ENCODE measurements at places on chromosomes 5 and 9. TPM values are rescaled to one million over a fixed set of nuclear protein-coding genes. Genes with fewer than 3 reads are reported as not detected.

SVEP1 gene
- not detected for total RNA-seq

RETREG1 gene
- 50.5 TPM for total RNA-seq

DNA sequence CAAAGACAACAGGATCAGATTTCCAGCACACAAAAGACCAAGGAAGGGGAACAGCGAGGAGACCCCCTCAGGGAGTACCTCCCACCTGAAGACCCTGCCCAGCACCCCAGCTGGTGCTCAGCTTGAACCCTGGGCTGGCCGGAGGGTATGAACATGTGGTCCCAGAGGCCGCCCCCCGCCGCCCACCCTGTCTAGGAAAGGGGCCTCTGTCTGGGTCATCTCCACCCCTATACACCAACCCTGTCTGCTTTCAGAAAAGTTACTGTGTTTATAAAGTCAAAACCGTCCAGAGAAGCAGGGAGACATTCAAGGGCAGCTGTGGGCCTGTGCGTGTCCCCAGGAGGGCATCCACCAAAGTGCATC, 72.2 kb downstream of the ADAMTS2 start:
- no peaks in the 10 kb centered on the region for H3K27me3 ChIP-seq
- no peak overlapping the region for H3K27ac ChIP-seq
- H3K36me3 ChIP-seq = no peaks in the 10 kb centered on the region

DNA sequence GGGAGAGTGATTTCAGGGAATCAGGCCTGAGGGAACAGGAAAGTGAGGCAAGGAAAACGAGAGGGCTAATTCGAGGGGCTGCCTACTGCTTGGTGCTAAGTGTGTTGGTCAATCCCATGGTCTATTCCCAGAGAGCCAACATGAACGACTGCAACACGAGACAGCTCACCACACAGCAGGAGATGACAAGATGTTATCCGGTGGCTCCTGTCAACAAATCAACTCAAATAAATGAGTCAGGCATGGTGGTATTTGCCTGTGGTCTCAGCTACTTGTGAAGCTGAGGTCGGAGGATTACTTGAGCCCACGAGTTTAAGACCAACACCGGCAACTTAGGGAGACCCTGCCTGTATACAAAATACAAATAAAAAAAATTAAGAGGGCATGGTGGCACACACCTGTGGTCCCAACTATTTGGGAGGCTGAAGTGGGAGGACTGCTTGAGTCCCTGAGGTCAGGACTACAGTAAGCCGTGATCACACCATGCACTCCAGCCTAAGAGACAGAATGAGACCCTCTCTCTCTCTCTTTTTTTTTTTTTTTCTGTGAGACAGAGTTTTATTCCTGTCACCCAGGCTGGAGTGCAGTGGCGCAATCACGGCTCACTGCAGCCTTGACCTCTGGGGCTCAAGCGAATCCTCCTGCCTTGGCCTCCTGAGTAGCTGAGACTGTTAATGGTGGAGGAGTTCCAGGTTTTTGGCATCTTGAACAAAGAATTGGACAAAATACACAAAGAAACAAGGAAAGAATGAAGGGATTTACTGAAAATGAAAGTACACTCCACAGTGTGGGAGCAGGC, 9.0 kb upstream of the FAF2 start:
- no peaks in the 10 kb centered on the region for H3K36me3 ChIP-seq
- DNase-seq = no peak
- H3K27me3 ChIP-seq = peaks cover 9% of the 10 kb centered on the region
- H3K27ac ChIP-seq = no peak overlapping the region

- H3K27me3 ChIP-seq = no peaks in the 10 kb centered on the region
- no peak overlapping the region for H3K27ac ChIP-seq
- peaks cover 8% of the 10 kb centered on the region for H3K36me3 ChIP-seq
These were observed 17.4 kb downstream of the UBTD2 start for GRCh38 chr5:172266071-172266675.

- no peaks in the 10 kb centered on the region for H3K4me1 ChIP-seq
- no peak overlapping the region for H3K4me3 ChIP-seq
- no peaks in the 10 kb centered on the region for H3K36me3 ChIP-seq
- no peak overlapping the region for H3K27ac ChIP-seq
- H3K27me3 ChIP-seq = peaks cover 6% of the 10 kb centered on the region
These were observed 49.6 kb upstream of the CCNG1 start for GRCh38 chr5:163387589-163388343.

DNA sequence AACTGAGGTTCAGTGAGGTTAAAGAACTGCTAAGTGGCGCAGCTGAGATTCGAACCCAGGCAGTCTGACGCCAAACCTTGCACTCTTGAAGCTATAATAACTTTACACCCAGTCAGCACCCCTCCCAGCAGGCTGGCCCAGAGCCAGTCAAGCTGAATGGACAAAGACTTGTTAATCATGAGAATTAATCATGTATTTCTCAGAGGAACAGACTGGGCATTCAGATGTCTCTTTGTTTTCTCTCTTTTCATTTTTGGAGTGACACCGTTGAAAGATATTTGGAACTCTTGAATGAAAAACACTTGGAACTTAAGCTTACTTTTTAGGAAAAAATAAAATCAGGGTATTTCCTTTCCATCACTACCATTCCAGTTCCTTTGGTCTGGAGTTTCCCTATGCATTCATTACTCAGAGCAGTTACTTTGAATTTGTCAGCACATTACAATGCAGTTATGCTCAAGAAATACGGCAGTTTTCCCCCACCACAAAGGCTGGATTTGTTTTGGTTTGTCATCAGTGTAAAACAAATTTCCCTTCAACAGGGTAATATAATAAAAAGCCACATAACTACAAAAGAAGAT, 22.6 kb upstream of the MAMDC2 start:
- H3K27me3 ChIP-seq = peaks cover 9% of the 10 kb centered on the region
- H3K4me1 ChIP-seq = no peaks in the 10 kb centered on the region
- H3K27ac ChIP-seq = no peak overlapping the region
- no peaks in the 10 kb centered on the region for H3K36me3 ChIP-seq
- no peak overlapping the region for H3K4me3 ChIP-seq
- no peak for DNase-seq

DNA sequence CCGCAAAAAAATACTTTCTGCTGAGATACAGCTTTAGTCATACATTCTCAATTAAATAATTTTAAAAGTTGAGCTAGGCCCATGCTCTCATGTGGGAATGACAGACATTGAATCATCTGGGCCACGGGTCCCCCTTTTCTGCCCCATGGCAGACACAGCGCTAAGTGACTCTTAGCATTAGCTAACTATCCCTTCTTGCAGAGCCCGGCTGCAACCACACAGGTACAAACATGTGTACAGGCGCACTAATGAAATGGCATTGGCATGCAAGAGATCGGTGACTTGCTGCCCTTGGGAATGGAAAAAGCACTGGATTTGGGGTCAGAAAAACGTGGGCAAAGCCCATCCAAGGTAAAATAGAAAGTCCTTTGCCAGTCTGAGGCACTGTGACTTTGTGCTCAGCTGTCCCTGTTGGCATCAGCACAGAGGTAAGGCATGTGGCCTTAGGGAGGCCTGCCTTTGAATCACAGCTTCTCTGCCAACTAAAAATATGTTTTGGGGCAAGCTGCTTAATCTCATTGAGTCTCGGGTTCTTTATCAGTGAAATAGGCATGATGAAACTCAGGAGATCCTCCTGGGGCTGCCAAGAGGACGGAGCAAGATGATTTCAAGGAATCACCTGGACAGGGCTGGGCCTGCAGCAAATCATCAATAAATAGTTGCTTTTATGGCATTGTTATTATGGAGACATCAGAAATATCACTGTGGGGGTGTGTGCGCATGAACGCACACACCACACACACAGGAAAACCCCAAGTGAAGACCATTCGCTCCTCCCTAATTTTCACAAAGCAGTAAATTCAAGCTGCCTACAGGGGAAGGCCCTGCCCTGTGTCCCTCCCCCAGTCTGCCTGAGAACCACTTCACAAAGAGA, 54.2 kb downstream of the WHRN start:
- peaks cover 20% of the 10 kb centered on the region for H3K4me1 ChIP-seq
- no peak for DNase-seq
- peaks cover 3% of the 10 kb centered on the region for H3K36me3 ChIP-seq
- no peak overlapping the region for H3K4me3 ChIP-seq
- no peak overlapping the region for H3K27ac ChIP-seq

GRCh38 chr9:83283528-83283927, 220.6 kb upstream of the RASEF start:
- no peaks in the 10 kb centered on the region for H3K27me3 ChIP-seq
- H3K4me3 ChIP-seq = no peak overlapping the region
- no peak overlapping the region for H3K27ac ChIP-seq
- H3K4me1 ChIP-seq = no peaks in the 10 kb centered on the region
- H3K36me3 ChIP-seq = no peaks in the 10 kb centered on the region
- DNase-seq = no peak

DNA sequence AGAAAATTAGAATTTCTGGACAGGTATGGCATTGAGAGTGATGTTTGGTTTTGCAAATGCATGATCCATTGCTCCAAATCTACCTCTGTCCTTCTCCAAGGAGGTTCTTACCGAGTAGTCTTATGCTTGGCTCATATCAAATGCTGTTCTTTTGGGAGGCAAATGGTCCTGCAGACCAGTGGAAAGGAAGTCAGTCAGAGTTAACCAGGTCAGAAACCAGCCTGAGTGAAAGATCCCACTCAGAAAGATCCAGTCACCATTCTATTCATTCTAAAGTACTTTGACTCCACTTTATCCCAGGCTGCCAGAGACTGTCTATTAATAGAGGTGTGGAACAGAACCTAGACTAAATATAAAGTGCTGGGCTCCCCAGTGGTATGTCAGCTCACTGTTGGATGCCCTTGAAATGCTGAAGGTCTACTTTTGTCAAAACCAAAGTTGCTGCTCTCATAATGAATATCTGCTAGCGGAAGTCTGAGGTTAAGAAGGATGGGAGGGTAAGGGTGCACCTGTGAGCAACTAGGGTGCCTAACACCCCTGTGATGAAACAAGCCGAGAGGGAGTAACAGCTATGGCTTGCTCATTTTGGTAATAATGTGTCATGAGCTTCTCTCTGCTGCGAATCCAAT, 302.2 kb downstream of the ZNF608 start:
- no peaks in the 10 kb centered on the region for H3K27me3 ChIP-seq
- DNase-seq = no peak
- no peak overlapping the region for H3K4me3 ChIP-seq
- H3K36me3 ChIP-seq = no peaks in the 10 kb centered on the region
- H3K27ac ChIP-seq = no peak overlapping the region

DNA sequence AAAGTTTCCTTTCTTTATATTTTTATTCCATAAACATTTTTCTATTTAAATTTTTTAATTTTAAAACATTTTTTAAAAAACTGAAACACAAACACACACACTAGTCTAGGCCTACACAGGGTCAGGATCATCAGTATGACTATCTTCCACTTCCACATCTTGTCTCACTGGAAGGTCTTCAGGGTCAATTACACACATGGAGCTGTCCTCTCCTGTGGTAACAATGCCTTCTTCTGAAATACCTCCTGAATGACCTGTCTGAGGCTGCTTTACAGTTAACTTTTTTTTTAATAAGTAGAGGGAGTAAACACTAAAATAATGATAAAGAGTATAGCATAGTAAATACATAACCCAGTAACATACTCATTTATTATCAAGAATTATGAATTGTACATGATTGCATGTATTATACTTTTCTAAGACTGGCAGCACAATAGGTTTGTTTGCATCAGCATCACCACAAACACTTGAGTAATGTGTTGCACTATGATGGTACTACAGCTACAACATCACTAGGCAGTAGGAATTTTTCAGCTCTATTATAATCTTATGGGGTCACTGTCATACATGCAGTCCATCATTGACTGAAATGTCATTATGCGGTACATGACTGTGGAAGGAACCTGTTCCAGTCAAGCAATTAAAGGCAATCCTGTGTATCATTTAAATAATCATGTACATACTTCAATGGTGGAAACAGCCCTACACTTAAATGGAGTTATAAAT, 17.4 kb upstream of the CEP120 start:
- no peak for DNase-seq
- H3K36me3 ChIP-seq = no peaks in the 10 kb centered on the region
- H3K27ac ChIP-seq = no peak overlapping the region
- H3K4me1 ChIP-seq = peaks cover 24% of the 10 kb centered on the region
- no peaks in the 10 kb centered on the region for H3K27me3 ChIP-seq

- no peak overlapping the region for H3K4me3 ChIP-seq
- H3K27ac ChIP-seq = no peak overlapping the region
- H3K36me3 ChIP-seq = no peaks in the 10 kb centered on the region
- H3K4me1 ChIP-seq = no peaks in the 10 kb centered on the region
- DNase-seq = no peak
These were observed 502.7 kb downstream of the NR2F1-AS1 start for GRCh38 chr5:93078082-93079038.

- no peaks in the 10 kb centered on the region for H3K36me3 ChIP-seq
- peaks cover 24% of the 10 kb centered on the region for H3K27me3 ChIP-seq
- H3K4me3 ChIP-seq = no peak overlapping the region
- no peak for DNase-seq
These were observed 34.7 kb upstream of the ADRB2 start for GRCh38 chr5:148791696-148792095.

DNA sequence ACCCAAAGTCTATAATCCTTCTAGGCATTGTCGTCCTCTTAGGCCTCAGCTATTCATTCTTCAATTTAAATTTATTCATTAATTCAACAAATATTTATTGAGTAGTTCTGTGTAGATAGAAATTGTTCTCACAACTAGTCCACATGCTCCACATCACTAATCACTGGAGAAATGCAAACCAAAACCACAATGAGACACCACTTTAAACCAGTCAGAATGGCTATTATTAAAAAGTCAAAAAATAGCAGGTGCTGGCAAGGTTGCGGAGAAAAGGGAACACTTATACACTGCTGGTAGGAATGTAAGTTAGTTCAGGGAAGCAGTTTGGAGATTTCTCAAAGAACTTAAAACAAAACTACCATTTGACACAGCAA, 51.1 kb upstream of the TNFSF15 start:
- peaks cover 4% of the 10 kb centered on the region for H3K4me1 ChIP-seq
- peaks cover 6% of the 10 kb centered on the region for H3K36me3 ChIP-seq
- H3K27ac ChIP-seq = no peak overlapping the region
- H3K4me3 ChIP-seq = no peak overlapping the region
- no peak for DNase-seq

- no peaks in the 10 kb centered on the region for H3K36me3 ChIP-seq
- DNase-seq = no peak
- H3K27me3 ChIP-seq = peaks cover 13% of the 10 kb centered on the region
- H3K4me3 ChIP-seq = no peak overlapping the region
These were observed 39.4 kb downstream of the UBE2QL1 start for GRCh38 chr5:6488021-6488420.

GRCh38 chr5:178306430-178307225, 74.0 kb upstream of the PHYKPL start:
- H3K4me1 ChIP-seq = no peaks in the 10 kb centered on the region
- H3K4me3 ChIP-seq = no peak overlapping the region
- H3K36me3 ChIP-seq = no peaks in the 10 kb centered on the region
- no peak for DNase-seq

All from activated CD4-positive, alpha-beta T cell treated with anti-CD3 and anti-CD28 coated beads, Interleukin-2, amount 10 ng/mL, durations not matched to agents 7 days and 5 days (primary cell).